ENCODE measurements at places on chromosomes 3 and 15.

GRCh38 chr3:120473896-120474675 is 23.3 kb upstream of the FSTL1 start:
- no peak for DNase-seq

DNA sequence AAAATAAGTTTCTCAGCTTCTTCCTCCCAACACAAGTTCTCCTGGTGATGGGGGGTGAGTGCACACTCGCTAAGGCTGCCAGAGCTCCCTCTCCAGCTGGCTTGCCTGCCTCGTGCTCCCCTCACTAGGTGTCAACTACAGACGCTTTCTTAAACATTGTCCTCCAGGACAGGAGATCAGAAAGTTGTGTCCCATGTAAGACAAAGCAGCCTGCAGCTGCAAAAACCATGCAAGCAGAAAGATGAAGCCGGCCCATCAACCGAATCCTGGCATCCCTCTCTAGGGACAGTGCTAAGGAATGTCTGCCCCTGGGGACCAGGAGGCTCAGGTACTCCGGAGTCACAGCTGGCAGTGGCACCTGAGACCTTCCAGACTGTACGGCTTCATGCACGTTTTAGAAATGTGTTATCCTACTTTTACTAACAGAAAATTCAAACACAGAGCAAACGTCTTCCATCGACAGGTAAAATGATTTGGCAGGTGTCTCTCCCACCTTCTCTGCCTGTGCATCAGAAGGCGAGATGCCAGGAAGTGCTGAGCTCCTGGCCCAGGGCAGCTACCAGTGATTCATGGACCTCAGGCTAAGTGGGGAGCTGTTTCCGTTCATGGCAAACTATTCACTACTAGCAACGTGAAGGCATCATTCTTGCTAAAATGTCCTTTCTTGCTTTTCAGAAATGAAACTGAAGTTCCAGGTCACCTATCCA is 246.1 kb downstream of the ADAMTS17 start:
- DNase-seq, result no peak

DNA sequence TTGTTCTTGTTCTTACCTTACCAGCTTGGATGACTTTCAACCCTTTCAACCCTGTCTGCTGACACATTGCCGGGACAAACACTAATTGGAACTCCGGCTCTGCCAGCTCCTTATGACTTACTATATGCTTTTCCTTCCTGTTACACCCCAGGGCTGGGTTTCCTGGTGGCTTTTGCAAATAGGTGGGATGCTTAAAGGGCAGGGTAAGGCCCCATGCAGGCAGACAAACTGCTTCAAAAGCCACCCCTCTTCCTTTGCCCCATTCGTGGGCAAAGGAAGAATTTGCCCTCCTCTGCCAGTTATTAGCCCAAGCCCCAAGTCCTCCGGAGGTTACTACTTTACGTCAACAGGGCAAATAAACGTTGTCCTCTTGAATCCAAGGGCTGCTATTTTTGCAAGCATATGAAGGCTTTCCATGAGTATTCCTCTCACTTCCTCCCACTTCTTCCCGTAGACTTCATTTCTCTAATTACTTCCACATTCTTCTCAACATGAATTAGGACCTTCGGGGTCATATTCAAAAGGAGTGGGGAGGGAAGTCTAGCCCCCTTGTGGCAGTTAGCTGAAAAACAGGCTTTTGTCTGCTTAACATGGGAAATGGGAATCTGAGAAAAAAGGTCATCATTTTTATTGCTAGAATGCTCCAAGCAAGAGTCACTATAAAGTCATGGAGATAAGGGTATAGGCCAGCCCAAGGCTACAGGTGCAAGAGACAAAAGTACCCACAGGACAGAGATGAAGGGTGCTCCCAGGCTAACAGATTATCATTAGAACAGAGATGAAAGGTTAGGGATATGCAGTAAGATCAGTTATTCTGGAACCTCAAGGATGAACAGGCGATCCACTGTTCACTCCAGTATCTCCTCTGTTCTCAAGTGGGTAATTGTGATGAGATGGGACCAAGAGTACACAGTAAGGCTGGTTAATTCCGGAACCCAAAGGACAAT is 56.3 kb upstream of the FSTL1 start:
- peak; percentile 36 for DNase-seq

- DNase-seq, result no peak
Observed at GRCh38 chr3:31958701-31959152, 22.3 kb downstream of the OSBPL10 start.

GRCh38 chr3:197549261-197549885 is 6.4 kb downstream of the BDH1 start:
- DNase-seq, result no peak

DNA sequence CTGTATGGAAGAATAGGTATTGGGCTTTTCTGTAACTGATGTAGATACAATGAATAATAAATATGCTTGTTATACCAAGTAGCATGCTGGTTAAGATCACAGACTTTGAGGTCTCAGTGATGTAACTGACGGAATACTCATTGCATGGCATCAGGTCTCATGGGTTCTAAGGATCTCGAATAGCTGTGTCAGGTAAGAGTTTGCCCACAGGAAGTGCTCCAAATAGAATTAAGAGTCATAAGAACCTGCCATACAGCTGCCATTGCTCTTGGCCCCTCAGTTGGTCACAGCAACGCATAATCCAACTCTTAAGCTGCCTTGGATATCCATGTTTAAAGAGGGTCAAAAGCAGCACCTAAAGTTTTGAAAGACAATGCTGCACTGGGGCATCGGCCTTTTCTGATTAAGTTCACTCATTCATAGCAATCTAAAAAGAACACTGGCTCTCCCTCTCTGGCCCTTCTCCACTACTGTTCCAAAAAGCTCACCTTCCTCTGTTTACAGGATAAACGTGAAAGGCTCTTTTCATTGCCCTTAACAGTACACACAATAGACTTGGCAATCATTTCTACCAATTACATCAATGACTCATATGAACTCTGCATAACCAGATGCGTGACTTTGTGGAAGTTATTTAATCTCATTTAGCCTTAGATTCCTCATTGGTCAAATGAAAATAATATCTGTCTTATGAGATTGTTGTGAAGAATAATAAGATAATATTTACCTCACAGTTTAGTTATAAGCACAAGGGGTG is 74.6 kb downstream of the ZBTB20 start:
- DNase-seq, result no peak

GRCh38 chr3:179673523-179673922 is 20.7 kb downstream of the USP13 start:
- no peak for DNase-seq

DNA sequence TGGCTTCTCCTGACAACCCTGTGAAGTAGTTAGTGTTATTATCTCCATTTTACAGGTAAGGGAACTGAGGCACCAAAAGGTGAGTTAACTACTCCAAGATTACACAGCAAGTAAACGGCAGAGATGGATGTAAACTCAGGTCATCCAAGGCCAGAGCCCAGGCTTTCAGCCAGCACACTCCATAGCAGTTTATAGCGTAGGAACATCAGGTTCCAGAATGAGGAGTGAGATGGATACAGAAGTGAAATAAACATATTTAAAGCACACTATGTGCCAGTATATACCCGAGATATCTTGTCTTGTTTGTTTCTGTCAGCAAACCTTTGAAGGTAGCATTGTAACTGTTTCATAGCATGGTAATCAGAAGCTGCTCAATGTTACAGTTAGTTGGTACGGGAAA is 279.0 kb downstream of the OXSM start:
- DNase-seq, result no peak

DNA sequence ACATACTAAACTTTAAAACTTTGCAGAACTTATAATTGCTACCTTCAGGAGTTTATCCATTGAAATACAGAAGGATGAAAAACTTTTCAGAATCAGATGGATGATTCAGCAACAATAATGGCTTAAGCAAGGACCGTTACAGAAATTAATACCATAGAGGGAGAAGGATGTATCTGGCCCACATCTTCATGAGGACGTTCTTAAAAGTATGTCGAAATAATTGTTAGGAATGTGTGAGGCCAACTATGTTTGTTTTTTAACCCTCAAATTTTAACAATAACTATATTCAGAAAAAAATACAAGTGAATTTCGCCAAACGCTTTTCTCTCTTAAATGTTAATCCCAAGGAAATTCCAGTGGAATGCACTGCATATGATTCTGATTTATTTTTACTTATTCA is 105.2 kb upstream of the EPHA3 start:
- no peak for DNase-seq

DNA sequence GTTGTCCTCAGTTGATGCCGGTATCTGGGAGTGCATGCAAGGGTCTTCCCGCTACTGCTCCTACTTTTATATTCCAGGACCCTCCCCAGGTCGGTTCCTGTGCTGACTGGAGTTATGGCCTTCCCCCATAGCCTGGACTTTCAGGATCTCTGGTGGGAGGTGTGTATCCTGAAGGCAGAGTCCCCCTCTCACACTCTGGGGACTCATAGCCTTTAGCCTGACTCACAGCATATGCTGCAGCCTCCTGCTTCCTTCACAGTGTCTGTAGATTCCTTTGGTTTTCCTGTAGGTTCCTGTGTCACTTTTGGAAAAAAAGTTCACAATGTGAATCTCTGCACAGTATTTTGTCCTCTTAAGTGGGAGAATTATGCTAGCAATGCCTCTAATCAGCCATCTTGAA is 180.6 kb upstream of the RBMS3 start:
- DNase-seq, result no peak

DNA sequence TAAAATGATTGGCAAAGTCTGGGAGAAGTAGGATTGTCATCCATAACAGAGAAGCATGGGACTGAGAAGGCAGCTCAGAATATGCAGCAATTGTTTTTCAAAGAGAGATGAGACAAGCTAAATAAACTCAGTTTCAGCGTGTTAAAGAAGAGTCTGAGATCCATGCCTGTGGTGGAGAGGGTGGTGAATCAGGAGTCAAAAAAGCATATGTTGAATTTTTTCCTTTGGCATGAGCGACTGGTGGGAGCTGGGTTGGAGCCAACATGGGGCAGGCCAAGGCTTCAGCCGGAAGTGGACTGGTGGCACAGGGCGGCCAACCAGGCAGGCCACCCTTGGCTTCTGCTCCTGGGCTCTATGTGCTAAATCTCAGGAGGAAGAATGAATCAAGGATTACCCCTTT is 102.0 kb downstream of the SST start:
- DNase-seq, result no peak

- no peak for DNase-seq
Observed at GRCh38 chr3:15810702-15811101, 12.9 kb upstream of the ANKRD28 start.

DNA sequence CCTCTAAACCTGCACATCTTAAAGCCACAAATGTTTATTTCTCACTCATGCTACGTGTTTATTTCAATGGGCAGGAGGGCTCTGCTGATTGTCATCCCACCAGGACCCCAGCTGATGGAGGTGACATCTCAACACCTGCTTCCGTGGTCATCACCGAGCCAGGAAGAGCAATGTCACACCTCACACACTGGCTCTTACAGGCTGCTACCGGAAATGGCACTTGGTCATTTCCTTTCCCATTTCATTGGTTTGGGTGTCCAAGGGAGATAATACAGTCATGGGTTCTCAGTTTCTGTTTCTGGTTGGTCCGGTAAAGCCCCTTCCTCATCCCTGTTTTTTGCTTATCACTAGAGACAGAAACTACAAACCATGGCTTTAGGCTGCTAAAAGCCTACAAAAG is 41.9 kb downstream of the ABHD2 start:
- DNase-seq, result no peak

DNA sequence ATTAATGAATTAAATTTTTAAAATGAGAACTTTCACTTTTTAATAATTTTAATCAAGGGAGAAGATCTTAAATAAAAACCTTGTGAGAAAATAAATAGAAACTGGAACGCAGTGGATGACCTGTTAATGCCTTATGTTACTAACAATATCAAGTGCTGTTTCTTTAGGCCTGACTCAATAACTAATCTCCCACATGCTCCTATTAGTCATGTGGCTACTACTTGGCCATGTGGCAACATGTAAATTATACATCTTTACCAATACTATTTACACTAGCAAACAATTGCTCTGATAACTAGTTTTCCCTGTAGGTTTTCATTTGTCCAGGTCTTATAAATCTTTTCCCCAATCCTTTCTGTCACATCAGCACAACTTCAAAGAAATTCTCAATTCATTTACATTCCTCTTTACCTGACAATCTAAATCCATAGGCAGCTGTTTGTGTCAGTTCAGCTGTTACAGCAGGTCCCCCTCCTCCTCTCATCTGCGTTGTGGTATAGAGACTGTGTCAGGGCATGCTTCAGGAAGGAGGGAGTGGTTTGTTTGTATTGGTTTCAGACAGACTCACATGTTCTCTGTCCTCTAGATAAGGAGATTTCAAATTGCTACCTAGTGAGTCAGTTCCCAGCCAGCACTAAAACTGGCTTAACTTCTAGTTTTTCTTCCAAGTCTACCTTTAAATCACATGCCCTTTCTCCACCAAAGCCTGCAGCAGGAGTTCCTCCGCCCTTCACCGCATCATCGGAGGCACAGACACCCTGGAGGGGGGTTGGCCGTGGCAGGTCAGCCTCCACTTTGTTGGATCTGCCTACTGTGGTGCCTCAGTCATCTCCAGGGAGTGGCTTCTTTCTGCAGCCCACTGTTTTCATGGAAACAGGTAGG is 11.3 kb upstream of the C3orf52 start:
- DNase-seq, result peak; percentile 98

DNA sequence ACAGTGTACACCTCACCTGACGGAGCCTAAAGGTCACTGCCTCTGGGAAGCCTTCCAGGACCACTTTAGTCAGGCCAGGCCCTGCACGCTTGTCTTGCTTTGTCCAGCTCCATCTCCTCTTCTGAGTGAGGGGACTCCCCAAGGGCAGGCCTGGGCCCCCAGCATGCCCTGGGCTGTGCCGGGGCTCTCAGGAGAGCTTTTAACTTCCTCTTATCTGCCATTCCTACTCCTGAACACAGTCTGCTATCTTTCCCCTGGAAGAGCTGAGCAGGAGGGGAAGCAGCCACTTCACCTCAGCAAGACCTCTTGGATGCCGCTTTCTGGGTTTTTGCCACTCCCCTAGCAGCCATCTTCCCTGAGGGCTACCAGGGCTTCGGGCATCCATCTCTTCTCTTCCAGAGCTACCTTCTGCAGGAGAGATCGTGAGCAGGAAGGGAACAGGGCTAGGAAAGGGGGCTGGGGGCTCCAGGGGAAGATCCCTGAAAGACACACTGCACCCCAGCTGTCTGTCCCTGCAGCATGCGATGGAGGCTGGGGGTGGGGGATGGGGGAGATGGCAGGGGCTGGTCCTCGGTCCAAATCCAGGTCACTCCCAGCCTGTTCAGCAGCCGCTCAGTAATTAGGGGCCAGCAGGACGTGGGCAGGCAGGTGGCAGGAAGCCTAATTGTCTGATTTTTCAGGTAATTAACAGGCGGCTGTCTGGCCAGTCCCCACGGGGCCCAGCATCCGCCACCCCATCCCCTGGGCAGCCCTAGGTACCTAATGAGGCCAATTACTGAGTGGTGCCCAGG is 19.9 kb upstream of the RPL29 start:
- DNase-seq, result no peak

DNA sequence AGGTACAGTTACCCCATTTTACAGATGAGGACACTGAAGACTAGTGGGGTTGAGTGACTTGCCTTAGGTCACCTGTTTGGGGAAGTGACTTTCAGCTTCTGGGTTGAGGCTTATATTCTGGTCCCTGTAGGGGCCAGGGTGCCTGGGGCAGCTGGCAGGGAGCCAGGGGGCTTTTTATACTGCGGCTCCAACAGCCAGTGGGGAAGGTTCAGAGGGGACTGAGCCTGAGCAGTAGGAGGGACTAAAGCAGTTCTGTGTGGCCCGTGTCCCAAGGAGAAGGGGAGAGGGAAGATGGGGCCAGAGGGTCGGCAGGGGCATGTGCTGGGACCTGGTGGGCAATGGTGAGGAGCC is 37.7 kb downstream of the SLC6A6 start:
- no peak for DNase-seq
